Upper lobe of right lung (tissue), 1 donor: ENCODE measurements at places on chromosomes 1 and 21. TPM values are rescaled to one million over a fixed set of nuclear protein-coding genes. Genes with fewer than 3 reads are reported as not detected.

- H3K27ac ChIP-seq = no peak overlapping the region
- no peaks in the 10 kb centered on the region for H3K36me3 ChIP-seq
- peaks cover 5% of the 10 kb centered on the region for H3K27me3 ChIP-seq
- peaks cover 3% of the 10 kb centered on the region for H3K4me1 ChIP-seq
- no peak overlapping the region for H3K4me3 ChIP-seq
Observed at GRCh38 chr1:46393510-46393909, 607 bp upstream of the FAAH start.

DNA sequence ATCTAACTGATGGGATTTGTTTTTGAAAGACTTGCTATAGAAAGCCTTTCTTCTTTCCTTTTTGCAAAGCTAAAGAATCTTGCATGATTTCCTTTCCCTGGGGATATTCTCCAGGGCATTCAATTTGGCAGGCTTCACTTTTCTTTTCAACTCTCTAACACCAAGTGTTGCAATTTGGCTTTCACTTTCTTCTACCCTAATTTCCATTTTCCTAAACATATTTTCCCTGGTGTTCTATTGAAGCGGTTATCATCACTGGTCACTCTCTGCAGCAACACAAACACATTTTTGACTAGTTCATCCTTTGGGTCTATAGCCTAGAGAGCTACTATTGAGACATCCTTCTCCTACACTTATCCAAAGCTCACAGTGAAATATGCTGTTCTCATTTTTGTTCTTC is 424.5 kb downstream of the NEGR1 start:
- no peak for DNase-seq
- no peaks in the 10 kb centered on the region for H3K36me3 ChIP-seq
- H3K27ac ChIP-seq = no peak overlapping the region
- H3K4me3 ChIP-seq = no peak overlapping the region

DNA sequence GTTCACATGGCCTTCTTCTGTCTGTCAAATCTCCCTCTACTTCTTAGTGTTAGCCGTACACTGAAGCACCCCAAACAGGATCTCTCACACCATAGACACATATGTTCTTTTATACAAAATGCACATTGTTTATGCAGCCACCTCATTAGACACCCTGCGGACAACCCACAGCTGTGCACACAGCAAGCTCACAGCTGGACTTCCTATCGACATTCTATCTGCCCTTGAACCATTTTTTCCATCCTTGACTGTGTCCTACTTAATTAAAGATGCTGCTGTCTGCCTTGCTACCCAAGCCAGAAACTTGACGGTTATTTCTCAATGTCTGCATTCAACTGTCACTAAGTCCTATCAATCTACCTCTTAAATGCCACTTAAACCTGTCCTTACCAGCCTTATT is 3.2 kb upstream of the ZBTB21 start:
- no peaks in the 10 kb centered on the region for H3K27me3 ChIP-seq
- peaks cover 13% of the 10 kb centered on the region for H3K4me1 ChIP-seq
- DNase-seq = no peak
- no peaks in the 10 kb centered on the region for H3K36me3 ChIP-seq
- H3K4me3 ChIP-seq = no peak overlapping the region

GRCh38 chr1:194078765-194079164 is 892.4 kb upstream of the B3GALT2 start:
- no peak for DNase-seq
- no peaks in the 10 kb centered on the region for H3K27me3 ChIP-seq
- H3K4me3 ChIP-seq = no peak overlapping the region
- H3K4me1 ChIP-seq = no peaks in the 10 kb centered on the region
- no peaks in the 10 kb centered on the region for H3K36me3 ChIP-seq

GRCh38 chr1:230191079-230191804 is 124.2 kb downstream of the GALNT2 start:
- peaks cover 31% of the 10 kb centered on the region for H3K4me1 ChIP-seq
- no peak overlapping the region for H3K4me3 ChIP-seq
- H3K27ac ChIP-seq = peak overlapping the region; percentile 70

GRCh38 chr1:44999232-44999631 is 11.9 kb downstream of the HECTD3 start:
- no peak overlapping the region for H3K4me3 ChIP-seq
- H3K27me3 ChIP-seq = no peaks in the 10 kb centered on the region
- no peak overlapping the region for H3K27ac ChIP-seq
- no peak for DNase-seq

- no peaks in the 10 kb centered on the region for H3K27me3 ChIP-seq
- peak; percentile 83 for DNase-seq
- no peaks in the 10 kb centered on the region for H3K36me3 ChIP-seq
- peaks cover 49% of the 10 kb centered on the region for H3K4me1 ChIP-seq
Observed at GRCh38 chr1:27634177-27634984, 604 bp downstream of the FGR start.

DNA sequence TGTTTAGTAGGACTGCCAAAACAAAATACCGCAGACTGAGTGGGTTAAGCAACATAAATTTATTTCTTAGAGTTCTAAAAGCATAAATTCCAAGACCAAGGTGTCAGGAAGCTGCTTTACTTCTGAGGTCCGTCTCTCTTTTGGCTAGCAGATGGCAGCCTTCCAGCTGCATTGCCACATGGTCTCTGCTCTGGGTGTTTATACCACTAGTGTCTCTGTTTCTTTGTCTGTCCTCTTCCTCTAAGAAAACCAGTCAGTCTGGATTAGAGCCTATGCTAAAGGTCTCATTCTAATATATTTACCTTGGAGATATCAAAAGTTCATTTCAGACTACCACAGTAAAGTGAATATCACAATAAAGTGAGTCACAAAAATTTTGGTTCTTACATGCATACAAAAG is 519.8 kb downstream of the COL11A1 start:
- no peaks in the 10 kb centered on the region for H3K36me3 ChIP-seq
- no peak overlapping the region for H3K27ac ChIP-seq
- H3K27me3 ChIP-seq = no peaks in the 10 kb centered on the region
- no peak for DNase-seq
- no peak overlapping the region for H3K4me3 ChIP-seq

- H3K4me1 ChIP-seq = peaks cover 15% of the 10 kb centered on the region
- no peak for DNase-seq
- no peak overlapping the region for H3K4me3 ChIP-seq
- no peaks in the 10 kb centered on the region for H3K36me3 ChIP-seq
- H3K27me3 ChIP-seq = no peaks in the 10 kb centered on the region
Observed at GRCh38 chr1:43857163-43857562, 76.4 kb upstream of the ARTN start.

GRCh38 chr1:6180707-6181311 is 688 bp upstream of the CHD5 start:
- H3K36me3 ChIP-seq = peaks cover 16% of the 10 kb centered on the region
- H3K4me1 ChIP-seq = peaks cover 16% of the 10 kb centered on the region
- DNase-seq = no peak
- H3K4me3 ChIP-seq = no peak overlapping the region

DNA sequence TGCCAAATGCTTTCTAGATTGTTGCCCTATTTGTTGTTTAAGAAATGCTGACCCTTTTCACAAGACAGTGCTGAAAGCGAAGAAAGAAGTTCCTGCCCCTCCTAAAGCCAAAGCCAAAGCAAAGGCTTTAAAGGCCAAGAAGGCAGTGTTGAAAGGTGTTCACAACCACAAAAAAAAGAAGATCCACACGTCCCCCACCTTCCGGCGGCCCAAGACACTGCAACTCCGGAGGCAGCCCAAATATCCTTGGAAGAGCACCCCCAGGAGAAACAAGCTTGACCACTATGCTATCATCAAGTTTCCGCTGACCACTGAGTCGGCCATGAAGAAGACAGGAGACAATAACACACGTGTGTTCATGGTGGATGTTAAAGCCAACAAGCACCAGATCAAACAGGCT is 55.7 kb downstream of the PSMG1 start:
- no peaks in the 10 kb centered on the region for H3K27me3 ChIP-seq
- no peaks in the 10 kb centered on the region for H3K4me1 ChIP-seq
- H3K4me3 ChIP-seq = no peak overlapping the region

DNA sequence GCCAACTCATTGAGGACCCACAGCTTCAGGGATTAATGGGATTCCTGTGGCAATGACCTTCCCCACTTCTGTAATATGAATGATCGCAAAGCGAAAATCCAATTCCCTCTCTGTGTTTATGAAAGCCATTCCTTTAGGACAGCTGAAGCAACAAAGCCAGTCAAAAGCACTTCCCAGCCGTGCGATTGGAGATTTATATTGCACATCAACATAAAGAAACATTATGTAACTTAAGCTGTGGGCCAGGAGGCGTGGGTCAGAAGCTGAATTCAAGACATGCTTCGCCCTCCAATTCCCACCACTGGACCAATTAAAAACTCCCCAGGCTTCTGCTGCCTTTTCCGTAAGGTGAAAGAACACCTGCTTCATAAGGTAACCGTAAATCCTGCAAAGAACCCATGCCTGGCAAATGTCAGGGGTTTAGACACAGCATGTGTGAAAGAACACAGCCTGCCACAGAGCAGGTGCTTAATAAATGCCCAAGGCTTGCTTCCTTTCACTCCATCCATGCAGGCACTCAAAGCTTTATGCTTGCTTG is 138.9 kb upstream of the SOD1 start:
- no peak overlapping the region for H3K4me3 ChIP-seq
- H3K27ac ChIP-seq = no peak overlapping the region
- no peaks in the 10 kb centered on the region for H3K27me3 ChIP-seq
- no peaks in the 10 kb centered on the region for H3K36me3 ChIP-seq
- no peak for DNase-seq

DNA sequence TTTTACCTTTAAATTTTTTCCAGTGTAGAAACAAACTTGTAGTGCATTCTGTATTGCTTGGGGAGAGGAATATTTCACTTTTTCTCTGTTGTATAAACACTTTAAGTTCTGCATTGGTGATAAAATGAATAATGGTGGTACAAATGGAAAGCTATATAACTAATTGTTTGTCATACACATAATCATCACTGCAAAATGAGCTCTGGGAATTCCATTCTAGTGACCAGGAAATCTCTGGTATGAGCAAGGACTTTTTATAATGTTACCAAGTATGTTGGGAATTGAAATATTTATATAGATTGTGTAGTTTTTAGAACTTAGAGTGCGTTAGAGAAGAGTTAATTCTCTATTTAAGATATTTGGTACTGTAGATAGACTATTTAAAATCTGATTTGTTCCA is 5.0 kb upstream of the FMN2 start:
- H3K36me3 ChIP-seq = no peaks in the 10 kb centered on the region
- H3K27ac ChIP-seq = no peak overlapping the region
- peaks cover 29% of the 10 kb centered on the region for H3K27me3 ChIP-seq
- peaks cover 2% of the 10 kb centered on the region for H3K4me1 ChIP-seq
- H3K4me3 ChIP-seq = no peak overlapping the region
- no peak for DNase-seq

GRCh38 chr1:165831146-165831545 is 3.7 kb downstream of the UCK2 start:
- H3K4me1 ChIP-seq = peaks cover 10% of the 10 kb centered on the region
- H3K27ac ChIP-seq = no peak overlapping the region
- DNase-seq = no peak
- no peaks in the 10 kb centered on the region for H3K36me3 ChIP-seq
- no peak overlapping the region for H3K4me3 ChIP-seq
- H3K27me3 ChIP-seq = no peaks in the 10 kb centered on the region

GRCh38 chr1:212721388-212722247 is 22.0 kb upstream of the BATF3 start:
- peaks cover 5% of the 10 kb centered on the region for H3K4me1 ChIP-seq
- H3K36me3 ChIP-seq = no peaks in the 10 kb centered on the region

GRCh38 chr21:36113647-36114428 is 21.0 kb upstream of the CBR3 start:
- peak overlapping the region; percentile 49 for H3K4me3 ChIP-seq
- H3K27ac ChIP-seq = peak overlapping the region; percentile 82
- peaks cover 8% of the 10 kb centered on the region for H3K4me1 ChIP-seq
- H3K27me3 ChIP-seq = no peaks in the 10 kb centered on the region
- H3K36me3 ChIP-seq = no peaks in the 10 kb centered on the region
- peak; percentile 94 for DNase-seq

- H3K27ac ChIP-seq = no peak overlapping the region
- H3K4me1 ChIP-seq = peaks cover 7% of the 10 kb centered on the region
- H3K4me3 ChIP-seq = no peak overlapping the region
- no peak for DNase-seq
- no peaks in the 10 kb centered on the region for H3K36me3 ChIP-seq
- H3K27me3 ChIP-seq = no peaks in the 10 kb centered on the region
Observed at GRCh38 chr1:182348961-182349747, 42.4 kb downstream of the GLUL start.

DNA sequence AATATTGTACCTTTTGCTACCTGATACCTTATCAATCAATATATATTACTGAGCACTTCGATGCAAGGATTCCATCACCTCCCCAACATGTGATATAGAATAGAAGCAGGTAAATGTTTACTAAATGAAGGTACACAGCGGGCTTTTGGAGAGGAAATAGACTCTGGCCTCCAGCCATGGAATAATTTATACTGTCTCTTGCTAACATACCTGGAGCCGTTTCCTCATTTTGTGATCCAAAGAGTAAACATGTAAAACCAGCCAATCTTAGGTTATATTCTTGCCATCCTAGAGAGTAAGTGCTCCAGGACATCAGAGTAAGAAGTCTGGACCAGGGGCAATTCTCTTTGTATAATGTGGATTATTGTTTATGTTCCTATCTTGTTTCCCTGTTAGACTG is 39.4 kb downstream of the NDUFS5 start:
- no peak overlapping the region for H3K27ac ChIP-seq
- H3K4me3 ChIP-seq = no peak overlapping the region
- no peaks in the 10 kb centered on the region for H3K36me3 ChIP-seq
- H3K27me3 ChIP-seq = no peaks in the 10 kb centered on the region
- DNase-seq = no peak
- no peaks in the 10 kb centered on the region for H3K4me1 ChIP-seq

GRCh38 chr1:228664399-228664914 is 70.8 kb upstream of the RHOU start:
- H3K4me3 ChIP-seq = no peak overlapping the region
- H3K4me1 ChIP-seq = no peaks in the 10 kb centered on the region
- no peaks in the 10 kb centered on the region for H3K27me3 ChIP-seq
- H3K27ac ChIP-seq = no peak overlapping the region
- no peaks in the 10 kb centered on the region for H3K36me3 ChIP-seq

- no peak for DNase-seq
- peaks cover 14% of the 10 kb centered on the region for H3K4me1 ChIP-seq
- H3K27me3 ChIP-seq = no peaks in the 10 kb centered on the region
Observed at GRCh38 chr1:198234520-198235251, 77.9 kb downstream of the NEK7 start.

Gene HPCA
- total RNA-seq = not detected

Gene CFHR5
- total RNA-seq = not detected

Gene AQP10
- total RNA-seq = 0.64 TPM

Gene LY9
- total RNA-seq = 3.3 TPM

Gene KRTAP10-2
- not detected for total RNA-seq

Gene GREM2
- 0.64 TPM for total RNA-seq

Gene OR2G6
- total RNA-seq = not detected

Gene CD1B
- total RNA-seq = 0.61 TPM

Gene CLEC20A
- not detected for total RNA-seq

Gene TNNI3K
- total RNA-seq = 1.3 TPM

Gene SYPL2
- 3.1 TPM for total RNA-seq

Gene NBPF4
- not detected for total RNA-seq

Gene SYCP1
- total RNA-seq = not detected

Gene GRIK3
- not detected for total RNA-seq

Gene C1orf226
- 7.1 TPM for total RNA-seq

Gene ADGRL2
- 104 TPM for total RNA-seq

Gene MNDA
- total RNA-seq = 45.5 TPM

Gene ABCG1
- 62.6 TPM for total RNA-seq
